ENCODE measurements at places on chromosomes 6 and 20. TPM values are rescaled to one million over a fixed set of nuclear protein-coding genes. Genes with fewer than 3 reads are reported as not detected.

ARMC2 gene
- total RNA-seq, result 3.1 TPM

FAM50B gene
- 7.7 TPM for total RNA-seq

SNAP91 gene
- total RNA-seq, result 0.14 TPM

RNASET2 gene
- 13.4 TPM for total RNA-seq

DEFB115 gene
- not detected for total RNA-seq

CST7 gene
- total RNA-seq, result not detected

KHDC1 gene
- 4.1 TPM for total RNA-seq

TSHZ2 gene
- not detected for total RNA-seq

TCP11 gene
- total RNA-seq, result not detected

NRSN2 gene
- 44.0 TPM for total RNA-seq

SCGN gene
- total RNA-seq, result not detected
